Hypothalamus (tissue), 51 donors: ENCODE measurements at places on chromosomes 3 and 15.

- DNase-seq = no peak
These were observed 61.9 kb downstream of the ISL2 start for GRCh38 chr15:76398317-76399104.

GRCh38 chr15:70376031-70376928 lies 278.6 kb upstream of the TLE3 start:
- DNase-seq = no peak

DNA sequence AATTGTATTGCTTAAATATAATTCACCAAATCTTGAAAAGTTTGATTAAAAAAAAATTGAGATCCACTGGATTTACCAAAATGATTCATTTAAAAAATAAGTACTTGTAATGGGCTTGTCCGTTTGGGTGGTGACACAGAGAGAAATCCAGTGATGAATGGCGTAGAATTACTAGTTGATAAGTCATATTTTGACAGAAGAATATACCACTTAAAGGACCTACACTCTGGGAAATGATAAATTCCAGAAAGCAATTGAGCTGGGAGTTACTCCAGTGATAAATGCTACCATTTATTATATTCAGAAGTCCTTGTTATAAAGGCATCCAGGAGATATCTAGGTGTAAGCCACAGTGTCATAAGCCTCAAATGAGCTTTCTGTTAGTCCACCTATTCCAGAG lies 141.8 kb upstream of the CFAP20DC start:
- no peak for DNase-seq

DNA sequence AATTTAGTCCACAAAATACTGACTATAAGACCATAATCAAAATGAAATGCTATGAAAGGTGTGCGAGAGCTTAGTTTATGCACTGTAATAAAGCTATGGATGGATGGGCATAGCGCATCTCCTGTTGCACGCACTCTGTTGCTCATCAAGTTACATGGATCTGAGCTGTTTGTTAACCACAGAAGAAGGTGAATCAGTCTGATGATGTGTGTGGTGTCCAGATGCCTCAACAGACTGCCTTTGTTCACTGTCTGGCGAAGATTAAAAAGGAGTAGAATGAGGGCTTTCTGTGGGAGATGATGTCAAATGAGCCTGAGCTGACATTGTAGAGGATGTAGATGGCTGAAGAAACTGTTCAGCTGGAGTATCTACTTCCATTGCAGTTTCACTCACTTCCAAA lies 36.1 kb downstream of the NSMCE3 start:
- no peak for DNase-seq

- DNase-seq = no peak
These were observed 5.1 kb downstream of the MAGEL2 start for GRCh38 chr15:23642413-23643044.

- DNase-seq = no peak
These were observed 35.9 kb upstream of the CTNNB1 start for GRCh38 chr3:41163421-41163820.

DNA sequence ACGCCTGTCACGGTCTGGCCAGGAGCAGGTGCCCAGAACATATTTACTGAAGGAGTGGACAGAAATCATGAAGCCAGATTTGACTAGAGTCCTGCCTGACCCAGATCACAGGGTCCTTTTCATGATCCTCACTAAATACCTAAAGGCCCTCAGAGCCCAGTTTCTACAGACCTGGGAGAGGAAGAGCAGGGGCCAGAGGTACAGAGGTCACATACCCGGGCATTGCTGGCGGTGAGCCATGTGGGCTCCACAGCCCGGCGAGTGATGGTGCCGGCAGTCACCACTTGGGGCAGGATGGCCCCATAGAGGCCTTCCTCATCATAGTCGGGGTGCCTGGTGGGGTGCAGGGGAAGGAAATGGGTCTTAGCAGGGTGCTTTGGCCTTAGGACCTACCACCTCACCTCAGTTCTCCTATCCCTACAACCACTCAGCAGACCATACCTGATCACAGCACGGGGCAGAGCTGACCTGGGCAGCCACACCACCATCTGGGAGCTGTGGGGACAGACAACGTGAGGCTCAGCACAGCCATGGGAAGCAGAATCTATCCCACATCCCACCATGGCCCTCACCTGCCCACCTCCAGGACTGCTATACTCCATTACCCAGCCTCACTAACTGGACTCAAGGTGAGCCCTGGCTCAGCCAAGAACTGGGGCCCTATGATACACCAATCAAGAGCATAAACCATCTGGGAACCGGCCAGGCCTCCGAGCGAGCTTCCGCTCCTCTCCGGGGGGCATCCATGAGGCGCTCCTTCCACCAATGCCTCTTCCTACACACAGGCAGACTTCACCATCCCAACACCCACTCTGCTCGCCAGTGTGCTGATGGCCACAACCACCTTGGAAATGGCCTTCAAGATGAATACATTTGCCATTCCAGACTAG lies 12.9 kb downstream of the POLG start:
- no peak for DNase-seq

GRCh38 chr3:84960581-84960980 lies 1.8 kb downstream of the CADM2 start:
- no peak for DNase-seq

GRCh38 chr15:54032066-54032465 lies 53.8 kb downstream of the UNC13C start:
- no peak for DNase-seq

DNA sequence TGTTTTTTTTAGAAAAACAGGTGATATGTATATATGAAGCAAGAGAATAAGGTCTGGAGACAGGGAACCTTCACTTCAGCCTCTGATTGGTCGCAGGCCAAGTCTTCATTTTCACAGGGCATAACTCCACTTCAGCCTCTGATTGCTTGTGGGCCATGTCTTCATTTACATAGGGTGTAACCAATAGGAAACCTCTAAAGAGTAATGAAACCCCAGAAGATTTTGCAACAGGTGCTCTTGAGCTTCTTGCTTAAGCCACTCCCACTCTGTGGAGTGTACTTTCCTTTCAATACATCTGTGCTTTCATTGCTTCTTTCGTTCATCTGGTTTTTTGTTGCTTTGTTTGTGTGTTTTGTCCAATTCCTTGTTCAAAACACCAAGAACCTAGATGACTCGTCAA lies 22.6 kb upstream of the SCG3 start:
- DNase-seq = no peak

DNA sequence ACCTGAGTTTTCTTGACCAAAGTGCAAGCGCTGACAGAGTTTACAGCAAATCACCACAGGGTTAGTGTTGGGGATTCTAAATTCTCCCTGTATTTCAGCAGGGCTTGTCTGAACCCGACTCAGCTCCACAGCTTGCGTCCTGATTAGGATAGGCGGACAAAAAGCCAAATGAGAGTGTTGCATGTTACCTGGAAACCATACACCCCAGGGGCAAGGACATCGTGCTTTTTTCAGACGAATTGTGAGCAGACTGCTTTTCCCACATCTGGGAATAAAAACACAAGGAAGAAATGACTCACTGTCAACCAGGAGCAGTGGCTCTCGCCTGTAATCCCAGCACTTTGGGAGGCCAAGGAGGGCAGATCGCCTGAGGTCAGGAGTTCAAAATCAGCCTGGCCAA lies 3.0 kb downstream of the DZIP1L start:
- DNase-seq = no peak
